SJCRH30 (cell line): ENCODE measurements at places on chromosomes 13 and 19.

DNA sequence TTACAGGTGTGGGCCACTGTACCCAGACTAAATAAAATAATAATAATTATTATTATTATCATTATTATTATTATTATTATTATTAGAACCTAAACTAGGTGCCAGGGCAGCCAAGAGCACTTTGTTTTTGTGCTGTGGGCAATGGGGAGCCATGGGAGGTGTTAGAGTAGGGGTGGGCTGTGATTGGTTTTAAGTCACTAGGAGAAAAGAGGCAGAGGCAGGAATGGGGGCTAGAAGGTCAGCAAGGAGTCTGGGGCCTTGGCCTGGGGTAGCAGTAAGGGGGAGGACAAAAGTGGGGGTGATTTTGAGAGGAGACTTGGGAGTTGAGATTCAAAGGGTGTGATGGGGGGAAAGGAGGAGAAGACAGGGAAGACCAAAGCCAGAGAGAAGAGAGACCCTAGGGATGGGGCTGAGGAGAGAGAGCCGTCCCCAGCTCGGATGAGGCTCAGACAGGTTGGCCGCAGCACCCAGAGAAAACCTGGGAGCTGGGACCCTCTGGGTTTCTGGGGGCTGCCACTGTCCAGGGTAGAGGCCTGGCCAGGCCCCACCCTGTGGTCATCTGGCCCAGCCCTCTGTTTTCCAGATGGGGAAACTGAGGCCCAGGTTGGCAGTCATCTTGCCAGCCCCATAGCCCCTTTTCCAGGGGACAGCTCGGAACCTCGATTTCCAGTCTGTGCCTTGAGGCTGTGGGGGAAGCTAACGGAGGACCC, 17.8 kb upstream of the BTBD2 start:
- DNase-seq: no peak

DNA sequence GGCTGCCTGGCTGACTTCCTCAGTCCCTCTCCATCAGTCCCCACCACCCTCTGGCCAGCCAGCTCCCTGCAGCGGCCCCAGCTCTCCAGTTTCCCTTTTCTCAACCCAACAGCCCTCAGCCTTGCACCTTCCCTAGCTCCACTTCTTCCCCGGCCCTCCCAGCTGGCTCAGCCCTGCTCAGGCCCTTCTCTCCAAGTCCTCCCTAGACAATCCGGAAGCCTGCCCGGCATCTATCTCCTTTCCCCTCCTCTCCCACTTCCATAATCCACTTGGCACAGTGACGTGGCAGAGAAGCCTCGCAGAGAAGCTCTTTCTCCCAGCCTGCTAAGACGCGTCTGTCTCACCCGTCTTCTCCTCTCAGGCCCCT, 1.1 kb downstream of the UBXN6 start:
- peak; percentile 66 for DNase-seq

- DNase-seq: peak; percentile 86
Measured at GRCh38 chr19:51660975-51661600, 14.5 kb upstream of the SIGLEC14 start.

GRCh38 chr13:65095161-65096082, 2134.7 kb downstream of the PCDH9 start:
- DNase-seq: peak; percentile 30

DNA sequence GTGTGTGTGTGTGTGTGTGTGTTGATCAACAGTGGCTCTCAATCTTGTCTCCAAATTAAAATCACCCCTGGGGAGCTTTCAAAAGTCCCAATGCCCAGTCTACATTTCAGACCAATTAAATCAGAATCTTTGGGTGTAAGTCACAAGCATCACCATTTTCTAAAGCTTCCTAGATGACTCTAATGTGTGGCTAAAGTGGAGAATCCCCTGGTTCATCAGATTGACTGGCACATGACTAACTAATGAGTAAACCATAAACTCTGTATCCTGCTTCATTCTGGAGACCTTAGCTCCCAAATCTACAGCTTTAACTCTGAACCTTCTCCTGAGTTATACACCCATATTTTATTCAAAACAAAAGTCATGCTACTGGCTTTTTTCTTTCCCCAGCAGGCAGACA, 131.3 kb downstream of the SUCLA2 start:
- no peak for DNase-seq

DNA sequence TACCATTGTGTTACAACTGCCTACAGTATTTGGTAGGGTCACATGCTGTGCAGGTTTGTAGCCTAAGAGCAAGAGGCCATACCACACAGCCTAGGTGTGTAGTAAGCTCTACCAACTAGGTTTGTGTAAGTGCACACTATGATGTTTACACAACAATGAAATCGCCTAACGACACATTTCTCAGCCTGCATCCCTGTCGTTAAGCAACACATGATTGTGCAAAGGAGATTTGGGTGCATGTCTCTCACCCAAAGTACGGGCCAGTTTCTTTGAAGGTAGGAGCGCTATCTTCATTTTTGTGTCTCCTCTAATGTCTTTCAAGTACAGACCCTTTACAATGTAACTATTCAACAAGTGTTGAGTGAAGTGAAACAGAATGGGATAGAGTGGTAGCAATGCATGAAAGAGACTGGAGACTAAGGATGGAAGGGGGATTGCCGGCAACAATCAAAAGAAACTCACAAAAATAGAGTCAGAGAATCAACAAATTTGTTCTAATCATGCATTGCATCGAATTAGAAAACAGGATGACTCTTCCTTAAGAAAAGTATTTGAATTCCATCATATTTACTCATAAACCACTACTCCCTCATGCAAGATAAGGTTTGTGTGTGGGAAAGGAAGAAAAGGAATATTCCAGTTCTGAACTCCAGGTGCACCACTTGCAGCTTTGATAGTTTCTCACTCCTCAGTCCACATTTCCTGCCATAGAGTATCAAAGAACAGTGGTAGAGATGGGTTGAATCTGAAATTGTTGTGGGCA, 60.2 kb upstream of the TNFRSF19 start:
- no peak for DNase-seq

GRCh38 chr19:54434112-54434872, 14.7 kb upstream of the LENG8 start:
- DNase-seq: no peak

GRCh38 chr19:30393046-30393445, 20.9 kb downstream of the ZNF536 start:
- DNase-seq: no peak

- no peak for DNase-seq
Measured at GRCh38 chr19:40604647-40605215, 3.6 kb downstream of the LTBP4 start.

GRCh38 chr19:9757544-9758501, 10.7 kb downstream of the ZNF846 start:
- no peak for DNase-seq

- DNase-seq: no peak
Measured at GRCh38 chr13:45601680-45602079, 13.9 kb downstream of the ERICH6B start.
